ENCODE measurements at places on chromosomes 4 and X. TPM values are rescaled to one million over a fixed set of nuclear protein-coding genes. Genes with fewer than 3 reads are reported as not detected.

DNA sequence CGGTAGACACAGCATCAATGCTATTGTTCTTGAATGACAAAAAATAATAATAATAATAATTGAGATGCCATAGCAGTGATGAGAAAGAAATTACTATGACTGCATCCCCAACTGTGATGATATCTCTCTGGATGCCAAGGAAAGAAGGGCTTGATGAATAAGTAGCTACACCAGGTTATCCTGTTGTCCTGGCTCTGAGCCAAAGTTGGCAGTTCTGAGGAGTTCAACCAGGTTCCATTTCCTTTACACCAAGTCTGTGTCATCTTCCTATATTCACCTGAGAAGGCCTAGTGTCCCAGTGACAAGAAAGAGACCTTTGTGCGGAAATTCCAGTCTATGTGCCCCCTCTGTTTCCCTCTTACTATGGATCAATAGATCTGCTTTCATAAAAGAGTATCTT lies 3.4 kb upstream of the MAML3 start:
- no peak for DNase-seq

MPC1L gene
- polyA plus RNA-seq, result not detected

- DNase-seq, result no peak
These were observed 21.1 kb upstream of the LUZP4 start for GRCh38 chrX:115268421-115268820.

TRMT10A gene
- 14.2 TPM for polyA plus RNA-seq

TGIF2LX gene
- polyA plus RNA-seq, result not detected

DNA sequence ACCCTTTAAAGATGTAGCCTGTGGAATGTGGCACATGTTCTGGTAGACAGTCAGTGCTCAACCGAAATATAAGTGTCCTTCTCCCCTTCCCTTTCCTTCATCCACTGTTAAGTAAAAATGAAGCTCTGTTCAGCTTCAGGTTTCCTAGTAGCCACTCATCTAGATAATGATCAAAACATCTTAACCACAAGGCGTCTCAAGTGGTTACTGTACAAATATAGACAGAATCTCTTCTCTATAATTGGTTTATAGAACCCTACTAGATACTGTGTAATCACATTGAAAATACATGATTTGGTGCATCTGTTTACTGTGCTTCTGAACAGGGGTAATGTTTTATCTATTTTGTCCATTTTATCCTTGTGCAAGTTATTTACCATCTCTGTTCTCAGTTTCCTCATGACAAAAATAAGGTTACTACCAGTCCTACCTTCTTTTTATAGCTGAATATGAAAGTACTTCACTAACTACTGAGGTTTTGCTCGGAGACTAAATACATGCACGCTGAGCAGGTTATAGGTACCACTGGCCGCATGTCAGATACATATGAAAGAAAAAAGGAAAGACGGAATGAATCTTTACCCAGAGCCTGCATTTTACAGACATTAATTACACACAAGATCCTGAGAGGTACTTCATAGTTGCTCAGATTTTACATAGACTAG lies 20.3 kb upstream of the SLC25A4 start:
- no peak for DNase-seq

PCDH11X gene
- 0.03 TPM for polyA plus RNA-seq

DNA sequence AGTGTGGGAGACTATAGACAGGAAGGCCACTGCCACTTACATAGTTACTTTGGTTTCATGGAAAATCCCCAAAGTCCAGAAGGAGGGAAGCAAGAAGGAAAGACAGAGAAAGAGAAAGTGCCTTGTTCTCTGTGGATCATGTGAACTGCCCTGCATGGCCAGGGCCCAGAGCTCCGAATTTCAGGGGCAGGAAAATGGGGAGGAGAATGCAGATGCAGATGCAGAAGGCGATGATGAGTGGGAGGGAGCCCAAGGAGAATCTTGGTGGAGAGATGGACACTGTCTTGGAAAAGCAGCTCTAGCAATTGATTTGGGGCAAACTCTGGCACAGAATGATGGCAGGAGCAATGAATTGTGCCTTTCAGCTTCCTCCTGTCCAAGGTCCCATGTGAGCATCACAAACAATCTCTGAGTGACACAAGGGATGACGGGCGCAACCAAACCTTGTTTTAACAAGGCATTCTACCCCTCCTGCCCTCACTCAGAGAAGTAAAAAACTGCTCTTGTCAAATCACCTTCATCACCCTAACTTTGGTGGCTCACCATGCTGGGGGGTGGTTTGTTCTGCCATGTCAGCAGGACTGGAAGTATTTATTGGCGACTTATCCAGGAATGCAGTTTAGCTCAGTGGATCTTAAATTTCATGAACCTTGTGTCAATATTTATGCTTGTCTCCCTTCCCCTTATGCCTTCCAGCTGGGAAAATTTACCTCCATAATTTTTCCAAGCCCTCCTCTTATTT lies 53.5 kb downstream of the TSC22D3 start:
- no peak for DNase-seq

N4BP2 gene
- 25.2 TPM for polyA plus RNA-seq

- DNase-seq, result no peak
These were observed 41.8 kb upstream of the WDR1 start for GRCh38 chr4:10158333-10158942.

GRCh38 chr4:83177182-83177581 lies 62.7 kb upstream of the PLAC8 start:
- DNase-seq, result no peak

- no peak for DNase-seq
These were observed 1.4 kb downstream of the MAMLD1 start for GRCh38 chrX:150364347-150365050.

DNA sequence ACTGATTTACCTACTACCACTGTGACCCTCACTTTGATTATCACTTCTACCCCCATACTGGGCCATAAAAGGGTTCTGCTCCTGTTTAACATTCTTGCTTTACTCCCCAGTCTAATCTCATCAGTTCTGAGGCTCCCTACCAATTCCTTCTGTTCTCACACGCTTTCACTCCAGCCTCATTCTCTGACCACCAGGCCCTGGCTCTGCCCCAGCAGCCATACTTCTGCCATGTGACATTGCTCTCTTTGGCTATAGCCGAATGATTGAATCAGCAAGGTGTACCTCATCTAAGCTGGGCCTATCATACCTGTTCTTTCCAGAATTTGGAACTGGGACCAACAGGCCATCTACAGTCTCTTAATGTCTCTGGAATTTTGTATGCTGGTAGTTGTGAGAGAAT lies 14.4 kb upstream of the ELF2 start:
- DNase-seq, result no peak

GRCh38 chr4:7756561-7757355 lies 182.9 kb downstream of the AFAP1 start:
- no peak for DNase-seq

GRCh38 chr4:146275370-146275769 lies 61.0 kb downstream of the REELD1 start:
- no peak for DNase-seq

DNA sequence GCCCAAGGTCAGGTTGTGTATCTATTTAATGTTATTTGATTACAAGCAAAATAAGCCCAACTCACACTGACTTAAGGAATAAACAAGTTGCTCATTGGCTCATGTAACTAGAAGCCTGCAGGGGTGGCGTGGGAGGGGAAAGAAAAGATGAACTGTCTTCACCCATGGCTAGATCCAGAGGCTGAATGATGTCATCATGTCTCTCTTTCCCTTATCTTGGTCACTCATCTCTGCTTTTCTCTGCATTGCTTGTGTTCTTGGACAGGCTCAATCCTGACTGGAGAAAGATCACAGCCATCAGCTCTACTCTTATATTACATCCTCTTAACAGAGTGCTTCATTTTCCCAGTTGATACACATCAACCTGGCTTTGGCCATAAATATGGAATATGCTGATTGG lies 290.0 kb upstream of the DIAPH2 start:
- DNase-seq, result no peak

GRCh38 chrX:37314531-37314930 lies 34.6 kb upstream of the PRRG1 start:
- DNase-seq, result no peak

STBD1 gene
- 1.6 TPM for polyA plus RNA-seq

All from left renal cortex interstitium (tissue), 4 donors.